Right atrium auricular region (tissue), 2 donors: ENCODE measurements at places on chromosomes 11 and 22.

DNA sequence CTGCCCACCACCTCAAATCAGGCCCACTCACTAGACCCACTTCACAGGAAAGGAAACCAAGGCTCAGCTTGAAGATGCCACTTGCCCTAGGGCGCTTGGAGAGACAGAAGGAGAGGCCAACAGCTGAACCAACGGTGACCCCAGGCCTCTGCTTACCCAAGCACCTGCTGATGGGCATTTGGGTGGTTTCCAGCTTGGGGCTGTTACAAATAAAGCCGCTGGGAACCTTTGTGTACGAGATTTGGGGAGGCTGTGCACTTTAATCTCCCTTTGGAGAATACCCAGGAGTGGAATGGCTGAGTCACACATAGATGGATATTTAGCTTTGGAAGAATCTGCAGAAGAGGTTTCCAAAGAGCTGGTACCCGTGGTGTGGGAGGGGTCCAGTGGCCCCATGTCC lies 50.9 kb upstream of the LINC01488 start:
- DNase-seq: no peak

DNA sequence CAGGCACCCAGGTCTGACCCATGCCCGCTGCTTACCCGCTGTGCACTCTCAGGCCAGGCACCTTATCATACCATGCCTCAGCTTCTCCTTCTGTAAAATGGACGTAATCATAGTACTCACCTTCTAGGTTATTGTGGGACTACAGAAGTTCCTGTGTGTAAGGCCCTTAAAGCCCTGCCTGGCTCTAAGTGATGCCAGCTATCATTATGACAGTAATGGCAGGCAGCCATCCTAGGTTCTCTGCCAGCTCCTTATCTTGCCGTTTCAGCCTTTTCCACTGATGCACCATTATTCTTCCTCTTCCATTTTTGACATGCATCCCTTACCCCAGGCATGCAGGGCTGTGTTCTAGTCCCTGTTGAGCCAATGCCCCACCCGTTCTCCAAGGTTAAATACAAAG lies 57.9 kb downstream of the DBX1 start:
- DNase-seq: no peak

GRCh38 chr11:115627071-115627470 lies 122.9 kb upstream of the CADM1 start:
- DNase-seq: no peak

DNA sequence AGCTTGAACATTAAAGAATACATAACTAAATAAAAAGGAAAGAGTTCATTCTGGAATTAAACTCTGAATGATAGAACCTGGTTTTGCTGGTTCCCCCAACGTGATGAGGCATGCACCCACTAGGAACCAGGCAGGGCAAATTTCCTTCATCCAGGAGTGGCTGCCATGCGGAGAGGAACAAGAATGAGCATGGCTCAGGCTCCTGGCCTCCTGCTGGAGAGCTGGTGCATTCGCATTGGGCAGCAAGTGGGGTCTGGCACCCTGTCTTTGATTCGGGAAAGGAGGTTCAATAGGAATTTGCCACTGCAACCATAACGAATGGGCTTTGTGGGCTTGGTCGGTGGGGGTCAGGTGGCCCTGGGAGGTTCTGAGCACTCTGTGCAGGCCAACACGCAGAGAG lies 169.8 kb upstream of the TENM4 start:
- DNase-seq: no peak

DNA sequence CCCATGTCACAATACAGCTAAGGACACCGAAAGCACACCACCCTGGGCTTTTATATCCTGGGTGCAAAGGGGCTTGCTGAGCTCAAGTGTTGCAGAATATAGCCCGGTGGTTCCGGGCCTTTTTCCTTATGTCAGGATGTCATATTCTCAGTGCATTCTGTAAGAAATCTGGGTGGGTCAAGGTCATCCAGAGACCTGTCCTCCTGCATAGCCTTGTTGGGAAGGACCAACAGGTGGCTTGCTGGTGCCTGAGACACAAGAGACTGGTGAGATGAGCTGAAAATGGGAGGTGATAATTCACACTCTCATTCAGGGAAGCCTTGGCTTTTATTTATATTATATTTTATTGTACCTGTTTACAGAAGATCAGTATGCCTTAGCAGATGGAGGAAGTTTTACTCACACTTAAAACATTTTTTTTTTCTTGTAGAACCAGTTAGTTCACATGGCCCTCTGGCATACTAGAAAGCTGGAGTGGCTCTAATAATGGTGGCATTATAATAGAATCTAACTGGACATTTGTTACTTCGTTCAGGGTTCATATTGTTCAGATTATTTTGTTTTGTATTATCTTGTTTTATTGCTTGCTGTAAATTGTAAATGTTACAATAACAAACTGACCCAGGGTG lies 14.6 kb upstream of the TMEM123 start:
- DNase-seq: no peak

- DNase-seq: no peak
Observed at GRCh38 chr11:14414470-14415461, 55.8 kb upstream of the RRAS2 start.

DNA sequence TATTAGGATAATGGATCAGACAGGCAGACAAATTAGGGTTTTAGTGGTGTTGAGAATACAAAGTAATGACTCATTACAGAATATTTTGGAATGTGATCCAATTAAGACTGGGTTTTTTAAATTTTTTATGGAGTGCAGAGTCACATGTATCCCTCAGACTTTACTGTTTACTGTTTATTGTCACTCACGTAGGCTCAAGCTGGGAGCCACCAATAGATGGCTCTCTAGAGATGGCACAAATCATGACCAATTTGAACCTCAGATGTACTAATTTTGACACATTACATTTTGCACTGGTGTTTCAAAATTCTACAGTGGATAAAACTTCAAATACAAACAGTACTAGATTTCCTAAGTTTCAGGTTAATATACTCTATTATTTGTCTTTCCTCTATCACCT lies 53.6 kb upstream of the ANO3 start:
- no peak for DNase-seq

DNA sequence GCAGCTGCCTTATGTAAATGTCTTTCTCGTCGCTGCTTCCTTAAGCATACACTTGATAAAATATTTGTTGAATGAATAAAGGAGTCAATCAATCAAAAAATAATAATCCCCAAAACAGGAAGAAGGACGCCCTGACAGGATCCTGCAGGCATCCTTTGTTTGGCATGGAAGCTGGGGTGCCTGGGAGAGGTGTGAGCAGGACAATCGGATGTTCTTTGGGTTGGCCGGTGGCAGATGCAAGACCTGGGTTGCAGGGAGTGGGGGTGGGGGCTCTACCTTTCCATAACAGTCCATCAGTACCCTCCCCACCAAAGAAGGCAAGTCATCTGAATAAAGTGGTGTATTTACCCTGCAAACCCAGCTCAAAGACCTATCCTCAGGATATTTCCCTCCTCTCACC lies 1.4 kb upstream of the SHANK2 start:
- DNase-seq: no peak

DNA sequence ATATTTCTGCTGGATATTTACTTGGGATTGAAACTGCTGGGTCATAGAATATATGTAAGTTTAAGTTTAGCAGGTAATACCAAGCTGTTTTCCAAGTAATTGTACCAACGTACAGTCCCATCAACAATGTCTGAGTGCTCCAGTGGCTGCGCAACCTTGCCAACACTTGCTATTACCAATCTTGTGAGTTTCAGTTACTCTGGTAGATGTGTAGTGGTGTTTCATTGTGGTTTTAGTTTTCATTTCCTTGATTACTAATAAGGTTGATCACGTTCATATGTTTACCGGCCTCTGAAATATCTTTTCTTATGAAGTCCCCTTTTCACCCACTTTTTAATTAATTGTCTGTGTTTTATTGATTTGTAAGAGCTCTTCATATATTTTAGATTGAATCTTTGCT lies 370.6 kb upstream of the CADM1 start:
- DNase-seq: no peak

- no peak for DNase-seq
Observed at GRCh38 chr11:102302241-102302640, 15.0 kb upstream of the BIRC3 start.

DNA sequence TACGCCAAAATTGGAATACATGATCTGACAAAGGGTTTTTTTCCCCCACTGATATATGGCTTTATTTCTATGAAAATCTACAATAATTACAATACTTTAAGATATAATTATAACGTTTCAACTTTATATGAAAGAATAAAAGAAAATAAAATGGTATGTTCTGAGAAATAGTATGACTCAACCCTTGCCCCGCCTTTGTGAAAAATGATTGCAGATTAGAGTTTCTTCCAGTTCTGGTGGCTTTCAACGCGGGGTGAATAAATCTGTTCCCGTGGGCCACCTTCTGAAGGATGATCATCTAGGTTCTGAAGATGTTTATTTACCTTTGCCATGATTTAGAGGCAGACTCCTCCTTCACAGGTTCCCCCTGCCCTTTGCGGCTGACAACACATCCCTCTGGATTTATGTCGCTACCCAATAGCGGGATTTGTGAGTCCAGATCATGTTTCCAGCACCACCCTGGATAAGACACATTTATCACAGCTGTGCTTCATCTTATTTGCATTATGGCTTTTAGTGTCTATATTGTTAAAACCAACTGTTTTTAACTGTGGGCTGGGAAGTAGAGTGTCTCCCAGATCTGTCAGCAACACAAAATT lies 607.0 kb upstream of the KIRREL3 start:
- no peak for DNase-seq

- no peak for DNase-seq
Observed at GRCh38 chr11:112584672-112585071, 324.0 kb upstream of the PLET1 start.

DNA sequence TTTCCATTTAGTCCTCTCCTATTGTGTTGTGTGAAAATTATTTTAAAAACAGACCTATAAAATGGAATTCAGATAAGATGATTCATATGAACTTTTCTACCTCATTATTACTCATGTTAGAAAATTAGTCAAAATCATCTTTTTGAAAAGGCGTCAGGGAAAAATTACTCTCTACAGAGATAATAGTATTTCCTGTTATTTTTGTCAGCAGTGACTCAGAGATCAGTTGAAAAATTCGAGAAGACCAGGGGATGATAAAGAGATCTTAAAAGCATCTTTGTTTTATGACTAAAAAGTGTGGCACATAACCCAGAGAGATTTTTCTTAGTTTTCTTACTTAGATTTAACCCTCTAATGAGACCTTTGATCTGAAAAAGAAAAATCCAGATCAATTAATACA lies 157.9 kb upstream of the CARD18 start:
- DNase-seq: no peak

GRCh38 chr22:49632199-49633009 lies 195.3 kb downstream of the BRD1 start:
- no peak for DNase-seq

DNA sequence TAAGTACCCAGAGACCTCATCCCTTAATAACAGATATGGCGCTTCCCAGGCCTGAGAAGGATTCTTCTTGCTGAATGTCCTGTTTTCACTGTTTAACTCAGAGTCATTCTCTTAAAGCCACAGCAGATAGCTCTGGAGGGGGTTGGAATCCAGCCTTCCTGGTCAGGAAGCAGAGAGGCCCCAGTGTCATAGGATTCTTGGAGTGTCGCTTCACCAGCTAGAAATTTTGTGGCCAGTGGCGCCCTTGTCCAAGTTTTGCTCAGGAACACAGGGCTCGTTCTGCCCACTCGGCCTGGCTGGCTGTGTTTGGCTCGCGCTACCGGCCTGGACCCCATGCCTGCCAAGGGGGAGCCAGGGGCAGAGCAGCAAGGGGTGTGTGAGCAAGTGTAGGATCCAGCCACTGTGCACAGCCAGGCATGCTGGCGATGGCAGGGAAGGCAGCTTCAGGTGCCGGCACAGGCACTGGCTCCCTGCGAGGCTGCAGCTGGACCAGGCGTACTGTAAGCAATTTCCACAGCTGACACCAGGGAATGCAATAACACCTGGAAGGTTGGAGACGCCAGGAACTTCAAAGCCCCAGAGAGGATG lies 214.8 kb upstream of the SESN3 start:
- no peak for DNase-seq

- DNase-seq: peak; percentile 62
Observed at GRCh38 chr22:29842740-29843139, 4.7 kb upstream of the ASCC2 start.

GRCh38 chr22:30357236-30357570 lies 396 bp downstream of the CCDC157 start:
- no peak for DNase-seq

DNA sequence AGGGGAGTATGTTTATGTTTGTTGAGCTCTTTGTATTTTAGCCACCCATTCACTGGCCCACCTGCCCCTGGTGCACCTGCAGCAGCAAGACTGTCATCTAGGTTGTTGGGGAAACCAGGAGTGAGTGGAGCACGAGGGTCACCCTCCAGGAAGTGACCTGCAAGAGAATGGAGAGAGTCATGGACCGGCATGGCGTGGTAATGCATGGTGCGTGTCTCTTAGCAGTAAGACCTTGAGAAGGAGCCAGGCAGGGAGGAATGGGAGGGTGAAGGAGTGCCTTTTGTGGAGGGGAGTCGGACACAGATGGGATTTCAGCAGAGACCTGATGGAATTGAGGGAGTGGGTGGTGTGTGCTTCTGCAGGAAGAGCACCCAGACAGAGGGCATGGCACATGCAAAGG lies 37.9 kb downstream of the KCNQ1 start:
- DNase-seq: no peak

DNA sequence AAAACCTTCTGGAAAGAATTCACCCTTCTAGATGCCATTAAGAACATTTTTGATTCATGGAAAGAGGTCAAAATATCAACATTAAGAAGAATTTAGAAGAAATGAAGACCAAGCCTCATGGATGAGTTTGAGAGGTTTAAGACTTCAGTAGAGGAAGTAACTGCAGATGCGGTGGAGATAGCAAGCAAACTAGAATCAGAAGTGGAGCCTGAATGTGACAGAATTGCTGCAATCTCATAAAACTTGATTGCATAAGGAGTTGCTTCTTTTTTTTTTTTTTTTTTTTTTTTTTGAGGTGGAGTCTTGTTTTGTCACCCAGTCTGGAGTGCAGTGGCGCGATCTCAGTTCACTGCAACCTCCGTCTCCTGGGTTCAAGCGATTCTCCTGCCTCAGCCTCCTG lies 51.6 kb downstream of the MS4A13 start:
- DNase-seq: no peak

DNA sequence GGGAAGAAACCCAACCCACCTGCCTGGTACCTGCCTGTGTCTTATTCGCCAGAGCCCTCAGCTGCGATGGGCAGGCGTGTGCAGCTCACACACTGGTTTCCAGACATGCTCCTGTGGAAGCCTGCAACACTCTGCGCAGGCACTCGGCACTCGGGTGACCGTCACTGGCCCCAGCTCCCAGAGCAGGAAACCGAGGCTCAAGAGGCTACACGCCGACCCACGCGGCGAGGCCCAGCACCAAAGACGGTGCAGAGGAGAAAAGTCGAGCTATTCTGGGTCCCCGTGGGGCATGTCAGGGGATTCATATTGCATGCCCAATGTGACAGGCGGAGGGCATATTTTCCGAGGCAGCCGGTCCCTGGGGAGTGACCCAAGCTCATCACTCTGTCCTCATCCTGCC lies 11.6 kb upstream of the FGF19 start:
- no peak for DNase-seq

DNA sequence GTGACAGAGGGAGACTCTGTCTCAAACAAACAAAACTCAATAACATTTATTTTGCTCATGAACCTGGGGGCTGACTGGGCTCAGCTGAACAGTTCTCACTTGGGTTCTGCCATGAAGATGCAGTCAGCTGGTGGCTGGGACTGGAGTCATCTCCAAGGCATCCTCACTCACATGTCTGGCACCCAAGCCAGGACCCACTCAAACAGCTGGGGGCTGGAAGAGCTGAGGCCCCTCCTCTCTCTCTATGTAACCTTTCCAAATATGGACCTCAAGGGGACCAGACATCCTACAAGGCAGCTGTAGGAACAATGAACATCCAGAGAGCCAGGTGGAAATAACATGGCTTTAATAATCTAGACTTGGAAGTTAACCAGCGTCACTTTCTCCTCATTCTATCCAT lies 16.8 kb downstream of the HSPA8 start:
- DNase-seq: no peak

- DNase-seq: no peak
Observed at GRCh38 chr11:45229401-45230020, 56.6 kb downstream of the SYT13 start.
